ENCODE measurements at places on chromosomes 11 and 22. TPM values are rescaled to one million over a fixed set of nuclear protein-coding genes. Genes with fewer than 3 reads are reported as not detected.
A peak's percentile ranks its signal among the peaks of the same experiment; 100 is the strongest.

Gene STIM1
- total RNA-seq, result 60.1 TPM

Gene PKP3
- 154 TPM for total RNA-seq

Gene GLB1L3
- total RNA-seq, result not detected

Gene IGF2
- total RNA-seq, result 0.37 TPM

Gene DGAT2
- 3.9 TPM for total RNA-seq

Gene OR6T1
- not detected for total RNA-seq

Gene RIMBP3B
- total RNA-seq, result 0.17 TPM

Gene GAS2
- total RNA-seq, result 3.9 TPM

- no peak overlapping the region for H3K27ac ChIP-seq
- peaks cover 11% of the 10 kb centered on the region for H3K4me1 ChIP-seq
Measured at GRCh38 chr11:86138958-86139357, 70.1 kb upstream of the PICALM start.

DNA sequence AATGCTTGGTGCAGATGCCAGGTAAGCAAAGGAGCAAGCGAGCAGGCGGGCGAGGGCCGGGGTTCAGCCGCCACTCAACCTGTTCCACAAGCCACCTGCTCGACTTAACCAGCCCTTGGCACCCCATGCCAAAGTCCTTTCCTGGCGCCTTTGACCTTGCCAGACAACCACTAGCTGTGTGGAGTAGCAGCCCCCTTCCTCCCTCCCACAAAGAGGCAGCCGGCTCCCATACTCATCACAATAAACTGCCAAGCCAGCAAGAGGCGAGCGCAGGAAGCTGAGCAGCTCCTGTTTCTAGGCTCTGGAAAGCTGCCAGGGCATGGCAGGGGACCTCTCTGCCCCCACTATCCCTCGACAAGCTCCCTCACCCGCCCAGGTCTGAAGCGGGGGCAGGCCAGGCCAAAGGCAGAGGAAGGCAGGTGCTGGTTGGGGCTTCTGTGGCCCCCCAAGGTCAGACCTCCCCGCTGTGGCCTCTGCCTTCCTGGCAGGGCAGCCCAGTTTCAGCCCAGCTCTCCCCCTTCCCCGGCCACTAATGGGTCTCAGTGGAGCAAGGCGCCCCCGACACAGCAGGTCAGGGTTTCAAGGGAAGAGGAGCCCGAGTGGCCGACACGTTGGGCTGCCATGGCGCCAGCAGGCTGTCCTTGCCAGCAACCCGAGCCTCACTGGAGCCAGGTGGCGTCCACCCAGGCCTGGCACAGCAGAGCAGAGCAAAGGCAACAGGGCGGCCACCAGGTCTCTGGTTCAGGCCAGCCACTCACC lies 15.3 kb downstream of the MACROD1 start:
- no peak overlapping the region for H3K4me3 ChIP-seq
- peaks cover 9% of the 10 kb centered on the region for H3K36me3 ChIP-seq
- H3K27me3 ChIP-seq, result no peaks in the 10 kb centered on the region
- DNase-seq, result no peak
- peaks cover 9% of the 10 kb centered on the region for H3K4me1 ChIP-seq

- H3K4me1 ChIP-seq, result no peaks in the 10 kb centered on the region
- H3K36me3 ChIP-seq, result peaks cover 33% of the 10 kb centered on the region
- H3K27ac ChIP-seq, result no peak overlapping the region
- no peaks in the 10 kb centered on the region for H3K27me3 ChIP-seq
- DNase-seq, result no peak
Measured at GRCh38 chr11:78109081-78110015, 29.7 kb upstream of the NDUFC2 start.

GRCh38 chr22:50691521-50691920 lies 18.9 kb downstream of the SHANK3 start:
- no peaks in the 10 kb centered on the region for H3K36me3 ChIP-seq
- no peak overlapping the region for H3K4me3 ChIP-seq
- no peaks in the 10 kb centered on the region for H3K4me1 ChIP-seq
- no peak overlapping the region for H3K27ac ChIP-seq
- DNase-seq, result peak; percentile 47

DNA sequence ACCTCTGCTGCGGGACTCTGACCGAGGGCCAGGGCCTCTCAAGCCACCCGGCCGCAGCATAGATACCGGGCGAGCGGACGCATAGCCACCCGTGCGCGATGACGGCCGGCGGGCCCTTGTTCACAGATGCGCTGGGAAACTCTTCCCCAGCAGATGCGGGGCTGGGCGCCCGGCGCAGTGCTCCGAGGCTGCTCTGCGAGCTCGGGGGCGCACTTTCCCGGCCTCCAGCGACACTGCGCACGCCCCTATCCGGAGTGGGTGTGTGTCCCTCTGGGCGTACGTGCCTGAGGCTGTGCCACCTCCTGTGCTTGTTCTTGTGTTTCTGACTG lies 104.7 kb upstream of the E2F8 start:
- DNase-seq, result no peak
- H3K36me3 ChIP-seq, result no peaks in the 10 kb centered on the region
- peaks cover 10% of the 10 kb centered on the region for H3K4me1 ChIP-seq
- H3K4me3 ChIP-seq, result peak overlapping the region; percentile 26
- H3K27me3 ChIP-seq, result peaks cover 100% of the 10 kb centered on the region

DNA sequence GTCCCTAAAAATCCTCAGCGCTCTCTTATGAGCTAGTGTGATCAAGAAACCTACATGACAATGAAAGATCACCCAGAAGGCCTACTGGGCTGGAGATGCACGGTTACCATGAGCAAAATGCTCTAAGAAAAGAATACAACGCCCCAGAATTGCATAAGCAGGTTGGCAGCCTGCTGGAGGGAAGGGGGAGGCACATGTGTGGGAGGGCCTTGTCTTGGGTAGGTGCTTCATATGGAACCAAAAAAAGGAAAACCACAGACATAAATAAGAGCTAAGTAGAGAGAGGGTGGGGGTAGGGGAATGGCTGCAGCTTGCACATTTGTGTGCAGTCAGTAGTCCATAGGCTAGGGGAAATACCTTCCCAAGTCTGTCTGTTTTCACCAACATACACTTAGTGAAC lies 2.8 kb downstream of the SIAE start:
- H3K36me3 ChIP-seq, result peaks cover 18% of the 10 kb centered on the region
- H3K4me3 ChIP-seq, result no peak overlapping the region
- H3K27me3 ChIP-seq, result no peaks in the 10 kb centered on the region
- H3K4me1 ChIP-seq, result no peaks in the 10 kb centered on the region
- H3K27ac ChIP-seq, result no peak overlapping the region
- no peak for DNase-seq

GRCh38 chr11:72705442-72706365 lies 31.5 kb upstream of the PDE2A start:
- no peak overlapping the region for H3K27ac ChIP-seq
- H3K4me1 ChIP-seq, result no peaks in the 10 kb centered on the region
- no peak for DNase-seq
- no peak overlapping the region for H3K4me3 ChIP-seq
- no peaks in the 10 kb centered on the region for H3K27me3 ChIP-seq

DNA sequence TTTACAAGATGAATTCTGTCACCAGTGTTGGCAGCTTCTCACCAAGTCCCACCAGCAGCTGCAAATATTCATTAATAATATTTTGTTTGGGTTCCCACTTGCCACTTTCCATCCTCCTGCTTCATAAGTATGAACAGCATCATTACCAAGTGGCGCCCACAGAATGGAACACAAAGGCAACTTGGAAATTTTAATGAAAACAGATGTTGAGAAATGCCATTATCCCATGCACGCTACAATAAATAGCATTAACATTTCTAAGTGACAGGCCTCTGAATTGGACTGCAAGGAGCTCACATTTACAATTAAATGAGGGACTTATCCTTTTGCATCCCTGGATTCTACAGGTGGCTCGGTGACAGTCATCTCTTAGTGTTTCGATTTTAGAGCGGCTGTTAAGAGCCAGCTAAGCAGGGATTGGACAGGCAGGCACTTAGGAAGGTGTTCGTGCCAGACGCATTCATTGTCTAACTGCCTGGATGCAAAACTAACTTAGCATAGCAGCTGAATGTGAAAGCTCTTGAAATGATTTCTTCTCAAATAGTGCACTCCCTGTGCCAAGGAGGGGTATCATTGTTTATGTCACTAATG lies 170.3 kb downstream of the KIRREL3 start:
- no peaks in the 10 kb centered on the region for H3K27me3 ChIP-seq
- no peak overlapping the region for H3K27ac ChIP-seq
- no peak for DNase-seq
- H3K4me3 ChIP-seq, result no peak overlapping the region
- H3K4me1 ChIP-seq, result no peaks in the 10 kb centered on the region

- no peaks in the 10 kb centered on the region for H3K27me3 ChIP-seq
- DNase-seq, result no peak
- peaks cover 12% of the 10 kb centered on the region for H3K36me3 ChIP-seq
- H3K4me3 ChIP-seq, result no peak overlapping the region
- H3K4me1 ChIP-seq, result peaks cover 22% of the 10 kb centered on the region
Measured at GRCh38 chr11:12862696-12863469, 146.2 kb upstream of the RASSF10 start.

GRCh38 chr22:37186997-37187522 lies 987 bp downstream of the C1QTNF6 start:
- peak overlapping the region; percentile 95 for H3K27ac ChIP-seq
- H3K27me3 ChIP-seq, result no peaks in the 10 kb centered on the region
- peaks cover 14% of the 10 kb centered on the region for H3K36me3 ChIP-seq

GRCh38 chr11:120681434-120682331 lies 170.1 kb downstream of the GRIK4 start:
- no peak for DNase-seq
- no peak overlapping the region for H3K27ac ChIP-seq
- H3K4me3 ChIP-seq, result no peak overlapping the region
- peaks cover 77% of the 10 kb centered on the region for H3K27me3 ChIP-seq
- H3K4me1 ChIP-seq, result no peaks in the 10 kb centered on the region

GRCh38 chr11:122848186-122848585 lies 9.9 kb downstream of the CRTAM start:
- peaks cover 25% of the 10 kb centered on the region for H3K4me1 ChIP-seq
- no peak overlapping the region for H3K4me3 ChIP-seq
- no peak for DNase-seq
- H3K36me3 ChIP-seq, result no peaks in the 10 kb centered on the region
- no peak overlapping the region for H3K27ac ChIP-seq

DNA sequence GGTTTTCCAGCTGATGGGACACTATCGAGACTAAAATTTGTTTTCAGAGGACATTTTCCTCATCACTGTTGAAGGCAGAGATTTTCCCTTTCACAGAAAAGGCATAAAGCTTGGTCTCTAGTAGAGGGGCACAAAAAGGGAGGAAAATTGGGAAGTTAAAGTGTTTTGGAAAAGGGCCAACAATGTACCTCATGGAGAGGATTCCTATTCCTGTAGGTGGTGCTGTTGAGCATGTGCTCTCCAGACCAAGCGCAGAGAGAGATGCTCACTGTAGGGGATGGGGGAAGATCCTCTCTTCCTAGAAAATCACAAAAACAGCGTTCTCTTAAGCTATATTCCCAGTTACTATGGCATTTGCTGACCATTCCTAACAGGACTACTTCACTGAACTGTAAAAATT lies 44.9 kb downstream of the OR4C46 start:
- no peaks in the 10 kb centered on the region for H3K4me1 ChIP-seq
- H3K27ac ChIP-seq, result no peak overlapping the region
- H3K36me3 ChIP-seq, result no peaks in the 10 kb centered on the region
- no peak overlapping the region for H3K4me3 ChIP-seq
- no peaks in the 10 kb centered on the region for H3K27me3 ChIP-seq
- no peak for DNase-seq

DNA sequence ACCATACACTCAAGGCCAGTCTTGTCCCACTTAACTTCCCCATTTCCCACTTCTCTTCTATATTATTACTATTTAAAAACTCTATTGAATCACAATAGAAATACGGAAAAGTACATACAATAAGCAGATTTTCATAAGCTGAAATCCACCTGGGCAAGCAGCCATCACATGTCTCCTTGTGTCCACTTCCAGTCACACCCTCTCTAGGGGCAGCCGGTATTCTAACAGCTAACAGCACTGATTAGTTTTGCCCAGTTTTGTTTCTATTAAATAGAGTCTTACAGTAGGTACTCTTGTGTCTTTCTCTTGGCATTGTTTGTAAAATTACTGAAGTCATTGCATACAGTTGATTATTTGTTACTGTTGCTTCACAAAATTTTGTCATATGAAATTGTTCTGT lies 37.8 kb downstream of the PPP6R3 start:
- H3K36me3 ChIP-seq, result peaks cover 7% of the 10 kb centered on the region
- no peaks in the 10 kb centered on the region for H3K27me3 ChIP-seq
- no peak overlapping the region for H3K27ac ChIP-seq
- no peak for DNase-seq

- peaks cover 6% of the 10 kb centered on the region for H3K36me3 ChIP-seq
- H3K27me3 ChIP-seq, result no peaks in the 10 kb centered on the region
- DNase-seq, result no peak
- peaks cover 23% of the 10 kb centered on the region for H3K4me1 ChIP-seq
Measured at GRCh38 chr22:37443977-37444376, 16.7 kb upstream of the ELFN2 start.

DNA sequence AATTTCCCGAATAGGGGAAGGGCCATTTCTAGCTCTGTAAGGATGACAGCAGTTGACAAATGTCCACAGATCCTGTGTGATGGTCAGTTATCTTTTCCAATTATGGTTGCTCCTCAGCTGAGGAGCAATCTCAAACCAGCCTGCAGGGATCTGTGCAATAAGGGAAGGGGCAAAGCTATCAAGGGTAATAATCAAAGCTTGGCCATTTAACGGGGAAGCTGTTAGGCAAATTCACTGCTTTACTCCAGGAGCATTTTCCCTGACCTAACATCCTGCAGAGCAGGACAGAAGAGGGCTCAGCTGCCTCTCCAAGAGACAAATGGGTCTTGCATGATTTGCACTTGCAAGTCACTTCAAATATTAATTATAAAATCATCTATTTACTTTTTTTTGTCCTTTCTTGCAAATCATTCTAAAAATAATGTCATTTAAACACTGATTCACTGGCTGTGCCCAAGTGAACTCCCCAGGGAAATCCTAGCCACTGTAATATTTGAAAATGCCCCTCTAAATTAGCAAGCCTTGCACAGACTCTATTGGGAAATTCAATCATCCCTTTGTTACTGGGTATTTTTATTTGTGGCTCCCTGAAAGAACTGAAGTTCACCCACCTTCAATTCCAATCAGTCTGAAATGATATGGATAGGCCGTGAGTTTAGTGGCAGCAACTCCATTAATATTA lies 1256.7 kb downstream of the LRRC4C start:
- H3K27ac ChIP-seq, result no peak overlapping the region
- no peaks in the 10 kb centered on the region for H3K27me3 ChIP-seq
- DNase-seq, result no peak
- H3K4me3 ChIP-seq, result no peak overlapping the region

DNA sequence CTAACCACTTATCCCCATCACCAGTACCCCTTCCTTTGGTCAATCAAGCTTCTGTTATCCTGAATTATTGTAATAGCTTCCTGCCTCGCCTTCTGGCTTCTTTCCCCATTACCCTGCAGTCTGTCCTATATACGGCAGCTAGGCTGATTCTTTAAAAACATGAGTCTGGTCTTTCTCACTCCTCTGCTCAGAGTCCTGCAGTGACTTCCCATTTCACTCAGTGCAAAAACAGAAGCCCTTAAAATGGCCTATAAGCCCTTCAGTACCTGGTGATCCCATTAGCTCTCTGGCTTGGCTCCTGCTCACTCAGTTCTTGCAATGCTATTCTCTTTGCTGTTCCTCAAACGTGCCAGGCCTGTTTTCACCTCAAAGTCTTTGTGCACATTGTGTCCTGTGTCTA lies 58.4 kb downstream of the JRKL start:
- no peak overlapping the region for H3K27ac ChIP-seq
- no peak overlapping the region for H3K4me3 ChIP-seq
- H3K4me1 ChIP-seq, result no peaks in the 10 kb centered on the region
- DNase-seq, result no peak
- peaks cover 32% of the 10 kb centered on the region for H3K27me3 ChIP-seq

Data from Calu3 (cell line).